ENCODE measurements at places on chromosomes 5 and 9.

GRCh38 chr9:114286146-114286679, 36.7 kb upstream of the ORM1 start:
- DNase-seq = no peak

DNA sequence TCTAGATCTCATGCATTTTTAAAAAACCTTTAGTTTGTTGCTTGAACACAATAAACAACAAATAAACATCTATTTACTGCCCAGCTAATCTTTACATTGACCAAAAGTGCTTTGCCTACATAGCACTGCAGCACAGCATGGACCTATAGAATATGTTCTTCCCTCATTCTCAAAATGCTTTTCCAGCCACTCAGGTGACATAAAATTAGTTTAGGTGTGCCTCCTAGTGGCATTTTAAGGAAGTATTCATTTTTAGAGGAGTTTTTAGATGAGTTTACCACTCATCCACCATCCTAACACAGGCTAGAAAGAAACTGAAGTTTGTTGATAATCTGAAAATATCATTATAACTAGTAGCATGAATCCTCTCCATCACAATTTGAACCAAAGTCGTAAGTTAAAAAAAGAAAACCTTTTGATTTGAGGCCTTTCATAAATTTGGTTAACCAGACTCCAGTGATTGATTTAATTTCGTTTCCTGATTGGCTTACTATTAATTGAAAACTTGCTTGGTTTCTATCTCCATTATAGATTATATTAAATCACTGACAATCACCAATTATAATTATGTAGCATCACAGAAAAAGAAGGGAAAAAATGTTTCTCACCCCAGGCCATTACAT, 12.6 kb downstream of the PLGRKT start:
- DNase-seq = no peak

- no peak for DNase-seq
These were observed 78.3 kb downstream of the CEP120 start for GRCh38 chr5:123344816-123345426.

DNA sequence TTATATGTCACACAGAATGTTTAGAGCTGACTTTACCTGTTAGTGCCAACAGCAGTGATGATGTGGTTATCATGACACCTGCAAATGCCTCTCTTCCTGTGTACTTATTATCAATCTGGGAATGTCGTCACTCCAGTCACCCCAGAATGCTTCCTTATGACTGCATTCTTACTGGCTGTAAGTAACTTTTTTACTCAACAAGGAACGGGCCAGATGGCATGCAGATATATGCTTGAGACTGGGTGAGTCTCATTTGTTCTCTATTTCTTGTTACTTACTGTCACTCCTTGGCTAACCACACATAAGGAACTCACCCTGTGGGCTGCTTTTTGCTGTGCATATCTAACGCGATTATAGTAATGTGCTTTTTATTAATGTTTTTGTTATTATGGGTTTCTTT, 385.5 kb upstream of the MEF2C start:
- no peak for DNase-seq

DNA sequence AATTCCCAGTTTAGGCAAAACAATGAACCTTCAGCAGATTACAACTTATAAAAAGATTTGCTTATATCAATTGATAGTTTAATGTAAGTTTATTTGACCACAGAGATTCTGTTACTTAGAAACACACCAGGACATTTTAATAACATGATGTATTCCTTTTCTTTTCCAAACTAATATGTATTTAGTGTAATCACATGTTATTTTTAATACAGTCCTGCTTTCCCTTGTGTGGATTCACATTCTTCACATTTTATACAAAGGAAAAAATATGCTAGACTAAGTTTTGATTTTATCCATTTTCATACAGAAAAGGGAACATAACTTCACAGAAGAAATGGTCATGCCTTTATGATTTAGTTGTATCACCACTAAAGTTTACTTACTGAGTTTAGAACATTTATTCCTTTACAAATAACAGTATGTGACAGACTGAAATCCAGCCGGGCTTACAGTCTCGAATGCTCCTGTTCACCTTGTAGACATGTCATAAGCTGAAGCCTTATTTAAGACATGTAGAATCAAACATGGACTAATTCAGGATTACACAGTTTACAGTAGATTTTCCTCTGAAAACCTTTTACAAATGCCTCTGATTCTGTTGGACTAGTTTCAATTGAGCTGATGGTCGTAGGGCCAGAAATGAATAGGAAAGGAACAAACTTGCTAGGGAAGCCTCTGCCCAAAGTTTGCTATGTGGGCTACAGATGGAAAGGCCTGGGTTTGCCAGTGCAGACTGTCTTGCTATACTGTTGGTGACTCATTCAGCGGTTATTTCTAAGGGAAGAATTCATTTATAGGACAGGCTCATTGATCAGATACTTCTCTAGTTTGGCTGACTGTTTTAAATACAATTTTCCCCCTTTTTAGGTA, 6.6 kb upstream of the ASPN start:
- no peak for DNase-seq

DNA sequence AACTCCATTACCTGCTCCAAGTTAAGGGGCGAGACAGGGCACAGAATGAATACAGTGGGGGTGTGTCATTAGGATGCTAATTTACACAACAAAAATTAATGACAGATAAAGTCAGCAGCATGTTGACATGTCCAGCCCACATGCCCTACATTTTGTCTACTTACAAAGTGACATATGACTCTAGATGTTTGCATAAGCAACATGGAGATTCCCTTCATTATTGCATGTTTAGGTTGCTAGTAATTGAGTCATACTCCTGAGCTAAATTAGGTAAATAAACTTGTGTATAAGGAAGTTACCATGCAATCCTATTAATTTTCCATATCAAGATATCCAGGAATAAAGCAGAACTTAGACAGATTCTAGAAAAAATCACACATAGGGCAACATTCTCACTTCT, 232.2 kb downstream of the PDE4D start:
- DNase-seq = no peak

GRCh38 chr9:131656356-131657036, 83.4 kb downstream of the RAPGEF1 start:
- DNase-seq = no peak

DNA sequence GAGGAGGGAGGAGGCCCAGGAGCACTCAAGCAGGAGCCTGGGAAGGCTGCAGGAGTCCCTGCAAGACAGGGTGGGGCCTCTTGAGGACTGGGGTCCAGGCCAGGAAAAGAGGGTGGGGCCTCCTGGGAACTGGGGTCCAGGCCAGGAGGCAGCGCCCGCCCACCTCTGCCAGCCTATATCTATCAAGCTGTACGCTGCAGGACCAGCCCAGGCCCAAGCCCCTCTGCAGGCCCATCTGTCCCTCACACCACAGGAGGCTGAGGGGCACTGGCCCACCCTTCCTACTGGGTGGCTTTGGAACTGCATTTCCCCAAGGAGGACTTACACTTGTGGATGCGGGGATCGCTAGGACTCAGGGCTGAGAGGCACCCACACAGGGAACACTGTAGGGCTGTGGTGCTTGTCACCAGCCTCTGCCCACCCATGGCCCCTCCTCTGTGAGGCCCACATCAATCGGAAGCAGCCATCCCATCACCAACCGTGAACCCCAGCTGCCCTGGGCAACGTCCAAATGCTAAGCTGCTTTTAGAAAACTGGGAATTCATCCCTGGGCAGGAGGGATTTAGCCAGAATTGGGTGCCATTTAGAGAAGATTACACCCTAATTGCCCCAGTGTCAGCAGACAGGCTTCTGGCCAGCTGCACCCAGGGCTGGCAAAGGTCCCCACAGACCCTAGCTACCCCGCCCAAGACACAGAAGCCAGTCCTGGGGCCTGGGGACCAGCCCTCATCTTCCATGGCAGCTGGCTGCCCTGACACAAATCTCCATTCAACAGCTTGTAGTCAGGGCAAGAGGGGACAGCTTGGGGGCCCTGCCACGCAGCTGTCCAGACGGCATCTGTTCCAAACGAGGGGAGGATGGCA, 15.3 kb downstream of the BICD2 start:
- DNase-seq = no peak

- no peak for DNase-seq
These were observed 27.5 kb downstream of the UBQLN1 start for GRCh38 chr9:83680233-83680632.

DNA sequence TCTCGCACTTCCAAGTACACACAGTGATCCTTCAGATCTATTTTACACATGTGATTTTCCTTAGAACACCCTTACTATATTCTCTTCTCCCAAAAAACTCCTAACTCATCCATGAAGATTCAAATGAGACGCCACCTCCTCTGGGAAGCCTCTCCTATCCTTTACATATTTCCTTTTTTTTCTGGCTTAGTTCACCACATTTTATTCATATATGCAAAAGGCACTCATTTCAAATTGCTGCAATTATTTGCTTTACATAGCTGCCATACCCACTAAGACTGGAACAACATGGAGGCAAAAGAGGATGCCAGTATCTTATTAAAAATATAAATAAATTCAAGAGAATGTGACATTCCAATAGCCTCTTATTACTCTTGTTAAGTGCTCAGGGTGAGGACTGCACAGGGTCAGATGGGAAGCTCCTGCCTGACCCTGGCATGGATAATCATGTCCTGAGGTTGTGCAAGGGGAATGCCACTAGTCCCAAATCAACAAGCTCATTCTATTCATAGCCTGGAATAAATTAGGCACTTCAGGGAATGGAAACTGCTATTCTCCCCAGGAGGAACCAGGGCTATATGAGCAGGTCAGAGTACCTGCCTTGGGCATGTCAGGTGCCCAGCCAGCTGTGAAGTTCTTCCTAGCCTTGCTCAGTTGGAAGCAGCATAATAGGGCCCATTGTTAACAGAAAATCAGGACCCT, 262.9 kb downstream of the FBXL17 start:
- no peak for DNase-seq

GRCh38 chr9:116099821-116100220, 53.8 kb upstream of the PAPPA start:
- DNase-seq = no peak
